SK-N-SH (cell line): ENCODE measurements at places on chromosomes 7 and 10.

DNA sequence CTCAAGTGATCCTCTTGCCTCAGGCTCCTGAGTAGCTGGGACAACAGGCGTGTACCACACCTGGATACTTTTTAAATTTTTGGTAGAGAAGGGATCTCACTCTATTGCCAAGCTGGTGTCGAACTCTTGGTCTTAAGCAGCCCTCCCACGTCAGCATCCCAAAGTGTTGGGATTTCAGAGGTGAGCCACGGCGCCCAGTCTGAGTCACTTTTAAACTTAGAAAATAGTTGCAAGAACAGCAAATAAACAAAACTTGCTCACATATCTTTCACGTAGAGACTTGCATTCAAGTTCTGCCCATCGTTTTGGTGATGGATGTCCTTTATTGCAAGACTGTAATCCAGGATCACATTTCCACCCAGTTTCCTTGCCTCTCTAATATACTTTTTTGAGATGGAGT, 16.6 kb downstream of the GTF2I start:
- DNase-seq: no peak

GRCh38 chr10:70120417-70120816, 12.2 kb downstream of the AIFM2 start:
- no peak for DNase-seq

- DNase-seq: peak; percentile 39
Observed at GRCh38 chr7:134431815-134432214, 27.1 kb downstream of the AKR1B1 start.

DNA sequence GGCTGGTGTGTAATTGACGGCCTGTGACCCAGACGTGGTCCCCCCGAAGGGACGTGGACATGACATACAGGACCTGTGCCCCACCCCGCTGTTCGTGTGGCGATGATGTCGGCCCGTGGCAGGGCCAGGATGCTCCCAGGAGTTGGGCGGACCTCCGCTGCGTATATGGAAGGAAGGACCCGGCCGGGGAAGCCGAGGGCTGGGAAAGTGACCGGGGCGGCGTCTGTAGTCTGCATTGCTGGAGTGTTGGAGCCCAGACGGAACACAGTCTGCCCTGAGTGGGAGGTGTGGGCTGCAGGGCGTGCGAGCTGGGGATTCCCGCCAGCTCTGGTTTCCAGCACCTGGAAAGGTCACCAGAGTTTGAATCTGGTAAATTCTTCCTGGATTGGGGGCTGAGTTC, 45.0 kb upstream of the FOXL3 start:
- DNase-seq: no peak

- no peak for DNase-seq
Observed at GRCh38 chr10:107081644-107082043, 82.9 kb downstream of the SORCS1 start.

DNA sequence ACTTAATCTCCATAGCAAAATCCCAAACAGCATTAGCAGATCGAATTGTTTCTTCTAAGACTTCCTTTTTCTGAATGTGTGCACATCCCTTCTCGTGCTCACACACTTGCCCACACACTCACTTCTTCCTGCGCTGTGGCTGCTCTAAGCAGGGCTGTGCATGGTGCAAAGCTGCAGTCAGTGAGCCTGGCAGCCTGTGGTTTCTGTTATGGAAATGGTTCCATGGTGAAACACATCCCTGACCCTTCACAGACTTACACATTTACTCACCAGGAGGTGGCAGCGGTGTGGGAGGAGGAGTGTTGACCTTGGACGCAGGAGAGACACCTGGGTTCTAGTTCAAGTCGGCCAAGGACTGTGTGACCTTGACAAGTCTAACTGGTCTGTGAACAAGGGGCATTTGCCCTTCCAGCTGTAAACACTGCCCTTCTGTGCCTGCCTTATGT, 24.9 kb downstream of the MTURN start:
- DNase-seq: peak; percentile 52

DNA sequence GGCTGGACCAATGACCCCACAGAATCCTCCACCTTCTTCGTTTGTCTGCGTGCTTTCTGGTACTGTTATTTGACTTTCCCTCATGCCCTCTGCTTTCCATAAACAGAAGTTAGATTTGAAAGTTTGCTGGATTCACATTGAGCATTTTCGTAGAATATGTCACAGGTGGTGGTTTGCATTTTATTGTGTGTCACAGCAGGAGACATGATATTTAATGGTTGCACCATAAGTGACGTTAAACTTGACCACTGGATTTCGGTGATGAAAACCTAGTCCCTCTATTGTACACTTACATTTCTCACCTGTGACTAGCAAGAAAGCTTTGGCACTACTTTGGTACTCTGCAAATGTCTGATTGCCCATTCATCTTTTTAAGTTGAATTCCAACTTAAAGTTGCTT, 15.2 kb upstream of the MKX start:
- DNase-seq: no peak

DNA sequence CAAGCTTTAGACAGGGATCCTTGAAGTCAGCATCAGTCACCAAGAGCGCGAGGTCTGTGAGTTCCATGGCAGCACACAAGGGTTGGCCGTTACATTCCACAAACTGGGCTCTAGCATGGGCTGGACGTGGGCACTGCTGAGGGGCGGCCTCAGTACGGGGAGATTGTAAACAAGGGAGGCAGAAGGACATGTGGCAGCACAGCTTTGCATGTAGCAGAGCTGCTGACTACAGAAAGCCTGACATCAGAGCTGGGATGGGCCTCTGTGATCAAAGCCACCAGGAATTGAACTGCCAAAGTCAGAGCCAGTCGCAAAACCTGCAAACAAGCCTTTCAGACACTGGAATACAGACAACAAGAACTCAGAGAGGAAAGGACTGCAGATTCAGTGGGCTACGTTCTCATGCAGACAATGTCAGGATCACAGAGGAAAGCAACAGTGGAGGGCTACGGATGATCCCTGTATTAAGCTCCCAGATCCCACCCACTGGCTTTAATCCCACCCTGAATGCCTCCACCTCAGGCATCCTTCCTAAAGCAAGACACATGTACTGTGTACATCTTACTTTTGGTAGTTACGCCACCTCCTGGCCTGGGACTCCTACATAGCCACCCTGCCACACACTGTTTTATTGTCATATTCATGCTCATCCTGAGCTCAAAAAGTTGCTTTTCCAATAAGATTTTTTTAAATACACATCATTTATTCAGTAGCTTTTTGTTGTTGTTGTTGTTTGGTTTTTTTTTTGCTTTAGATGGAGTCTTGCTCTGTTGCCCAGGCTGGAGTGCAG, 291.1 kb upstream of the IMMP2L start:
- no peak for DNase-seq

DNA sequence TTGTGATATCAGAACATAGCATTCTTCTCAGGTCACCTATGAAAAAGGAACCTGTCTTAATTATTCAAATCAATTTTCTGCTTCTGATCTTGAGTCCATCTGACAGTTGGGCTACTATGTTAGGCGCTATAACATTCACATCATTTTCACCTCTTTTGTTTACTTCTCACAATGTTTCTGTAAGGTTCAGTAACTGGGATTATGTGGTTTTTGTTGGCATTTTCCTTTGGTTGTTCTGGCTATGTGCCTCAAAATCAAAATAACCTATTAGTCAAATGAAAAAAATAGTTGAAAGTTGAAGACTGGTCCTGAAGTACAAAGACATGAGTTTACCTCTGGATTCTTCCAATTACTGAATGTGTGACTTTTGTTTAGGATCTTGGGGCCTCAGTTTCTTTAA, 221.3 kb upstream of the SMIM30 start:
- DNase-seq: no peak

- no peak for DNase-seq
Observed at GRCh38 chr7:44633254-44634186, 27.1 kb downstream of the OGDH start.

- no peak for DNase-seq
Observed at GRCh38 chr10:103175580-103176285, 17.3 kb downstream of the NT5C2 start.

- peak; percentile 95 for DNase-seq
Observed at GRCh38 chr10:28676968-28677887, at the start of gene BAMBI. Gene BAMBI, plus strand, starts transcription at chr10:28677521. Its CDS starts 377 bp downstream, at chr10:28677898.

DNA sequence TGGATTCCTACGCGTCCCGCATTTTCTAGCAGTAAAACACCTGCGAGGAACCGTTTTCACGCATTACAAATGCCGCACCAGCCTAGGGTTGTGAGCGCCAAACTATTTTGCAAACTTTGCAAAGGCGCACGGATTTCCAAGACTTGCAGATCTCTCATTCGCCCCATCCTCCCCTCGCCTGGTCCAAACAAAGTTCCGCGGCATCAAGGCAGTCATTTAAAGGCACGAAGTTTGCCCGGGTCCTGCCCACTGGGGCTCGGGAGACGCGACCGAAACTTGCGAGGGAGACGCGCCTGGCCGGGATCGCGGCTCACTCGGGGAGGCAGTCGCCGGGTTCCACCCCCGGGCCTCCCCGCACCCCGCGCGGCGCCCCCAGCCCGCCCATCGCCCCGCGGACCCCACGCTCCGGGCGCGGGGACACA, 613 bp downstream of the USP6NL start:
- no peak for DNase-seq

- DNase-seq: no peak
Observed at GRCh38 chr7:45922810-45923209, 1.7 kb upstream of the IGFBP3 start.

DNA sequence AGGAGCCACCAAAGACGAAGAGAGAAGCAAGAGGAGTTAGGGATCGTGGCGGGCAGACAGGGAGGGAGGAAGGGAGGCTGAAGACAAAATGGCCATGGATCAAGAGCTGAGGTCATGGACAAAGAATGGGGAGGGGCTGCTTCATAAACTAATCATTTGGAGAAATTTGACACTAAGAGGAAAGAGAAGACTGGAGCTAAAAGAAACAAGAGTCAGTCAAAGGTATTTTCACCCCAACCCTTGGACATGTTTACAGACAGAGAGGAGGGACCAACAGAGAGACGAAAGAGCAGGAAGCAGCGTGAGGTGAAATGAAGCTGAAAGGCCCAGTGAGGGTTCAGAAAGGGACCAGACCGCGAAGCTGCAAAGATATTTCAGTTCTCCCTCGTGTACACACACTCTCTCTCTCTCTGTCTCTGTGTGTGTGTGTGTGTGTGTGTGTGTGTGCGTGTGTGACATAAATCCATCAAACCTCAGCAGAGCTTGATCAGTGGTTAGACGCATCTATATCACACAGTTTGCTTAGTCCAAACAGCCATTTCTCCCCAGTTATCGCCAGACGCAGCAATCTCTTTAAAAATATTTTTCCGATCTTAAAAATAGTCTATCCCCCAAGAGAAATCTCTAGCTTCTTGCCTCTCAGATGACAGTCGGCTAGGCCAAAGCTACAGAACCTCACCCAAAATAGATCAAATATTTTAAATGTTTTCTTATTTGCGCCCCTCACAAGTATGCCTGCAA, 12.5 kb upstream of the CALD1 start:
- DNase-seq: no peak

DNA sequence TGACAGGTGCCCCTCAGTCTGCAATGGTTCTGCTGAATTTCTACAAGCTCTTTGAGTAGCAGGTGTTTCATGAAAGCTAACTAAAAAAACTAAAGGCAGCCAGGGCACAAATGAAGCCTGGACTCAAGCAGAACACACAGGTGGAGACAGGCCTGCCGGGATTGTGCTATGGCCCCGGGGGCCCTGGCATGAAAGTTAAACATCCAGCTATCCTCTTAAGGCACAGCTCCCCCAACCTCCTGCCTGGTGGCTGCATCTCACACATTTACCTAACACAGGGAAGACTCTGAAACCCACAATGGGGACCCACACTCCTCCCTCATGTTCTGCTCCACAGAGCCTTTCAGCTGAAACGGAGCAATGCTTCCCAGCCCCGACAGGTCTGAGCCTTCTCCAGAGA, 76.3 kb upstream of the CAMK2B start:
- no peak for DNase-seq

GRCh38 chr7:66626331-66626934, 2.2 kb upstream of the KCTD7 start:
- DNase-seq: no peak

GRCh38 chr7:74480861-74481417, 27.2 kb downstream of the GTF2IRD1 start:
- DNase-seq: no peak

DNA sequence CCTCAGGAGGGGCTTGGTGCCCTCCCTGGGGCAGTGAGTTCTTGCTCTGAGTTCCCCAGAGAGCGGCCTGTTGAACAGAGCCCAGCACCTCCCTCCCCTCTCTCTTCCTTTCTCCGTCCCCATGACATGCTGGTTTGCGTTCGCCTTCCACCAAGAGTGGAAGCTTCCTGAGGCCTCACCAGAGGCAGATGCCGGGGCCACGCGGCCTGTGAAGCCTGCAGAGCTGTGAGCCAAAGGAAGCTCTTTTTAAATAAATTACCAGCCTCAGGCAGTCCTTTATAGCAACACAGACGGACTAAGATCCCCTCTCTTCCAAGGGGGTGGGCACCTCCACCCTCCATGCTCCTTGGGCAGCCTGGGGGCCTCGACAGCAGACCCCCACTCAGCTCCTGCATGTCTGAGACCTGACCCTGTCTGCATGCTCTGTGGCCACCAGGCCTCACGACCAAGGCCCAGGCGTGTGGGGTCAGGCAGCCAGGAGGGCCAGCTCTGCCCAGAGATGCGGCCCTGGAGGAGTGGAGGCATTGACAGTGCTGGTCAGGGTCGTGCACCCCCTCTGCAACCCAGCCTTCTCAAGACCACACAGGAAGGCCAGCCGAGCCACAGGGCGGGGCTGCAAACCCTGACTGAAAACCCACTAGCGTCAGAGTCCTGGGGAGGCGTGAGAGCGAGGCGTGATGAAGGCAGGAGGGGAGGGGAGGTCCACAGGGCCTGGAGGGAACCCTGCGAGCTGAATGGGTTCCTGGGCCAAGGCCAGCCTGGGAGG, 54.6 kb upstream of the ADGRA1 start:
- DNase-seq: no peak

DNA sequence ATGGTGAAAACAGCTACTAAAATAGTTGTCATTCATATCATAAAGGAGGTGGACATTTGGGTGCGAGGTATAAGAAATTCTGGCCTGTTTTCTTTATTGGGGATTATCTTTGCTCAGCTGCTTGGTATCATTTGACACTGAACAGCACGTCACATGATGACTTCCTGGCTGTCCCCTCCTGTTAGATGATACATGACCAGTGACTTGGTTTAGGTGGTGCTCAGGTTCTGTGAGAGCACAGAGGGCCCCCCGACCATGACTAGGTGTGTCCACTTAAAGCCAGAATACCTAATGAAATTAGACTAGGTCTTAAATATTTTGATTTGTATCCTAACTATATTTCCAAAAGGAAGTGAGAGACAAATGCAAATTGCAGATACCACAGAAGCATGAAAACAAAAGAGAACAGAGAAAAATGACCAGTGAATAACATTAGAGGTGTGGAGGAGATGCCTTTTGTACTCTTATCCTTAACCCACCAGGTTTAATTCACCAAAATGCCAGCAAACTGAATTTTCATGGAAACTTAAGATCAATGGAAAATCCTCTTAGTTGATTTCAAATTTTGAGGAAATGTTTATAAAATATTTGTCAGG, 50.6 kb upstream of the GJD4 start:
- no peak for DNase-seq
